ENCODE measurements at places on chromosomes 7 and 10.

GRCh38 chr10:131358741-131359442 lies 47.4 kb upstream of the TCERG1L start:
- no peak for DNase-seq

DNA sequence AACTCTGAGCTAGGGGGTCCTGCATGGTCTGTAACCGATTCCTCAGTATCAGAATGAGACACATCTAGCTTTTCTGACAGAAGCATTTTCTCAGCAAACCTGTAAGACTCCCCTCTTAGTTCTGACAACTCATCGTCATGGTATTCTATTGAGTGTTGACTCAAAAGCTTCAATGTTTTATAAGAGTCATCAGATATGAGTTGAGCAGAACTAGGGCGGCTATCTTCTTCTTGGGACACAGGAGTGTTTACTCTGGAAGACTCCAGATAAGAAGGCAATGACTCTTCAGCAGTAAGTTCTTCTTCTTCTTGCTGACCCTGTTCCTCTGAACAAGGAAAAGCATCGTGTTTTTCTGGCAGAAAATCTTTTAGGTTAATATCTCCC lies 167.0 kb upstream of the CCDC6 start:
- no peak for DNase-seq

GRCh38 chr10:80477813-80478212 lies 23.7 kb downstream of the TSPAN14 start:
- peak; percentile 89 for DNase-seq

- DNase-seq = no peak
These were observed 1.6 kb downstream of the ZNF853 start for GRCh38 chr7:6616854-6617643.

DNA sequence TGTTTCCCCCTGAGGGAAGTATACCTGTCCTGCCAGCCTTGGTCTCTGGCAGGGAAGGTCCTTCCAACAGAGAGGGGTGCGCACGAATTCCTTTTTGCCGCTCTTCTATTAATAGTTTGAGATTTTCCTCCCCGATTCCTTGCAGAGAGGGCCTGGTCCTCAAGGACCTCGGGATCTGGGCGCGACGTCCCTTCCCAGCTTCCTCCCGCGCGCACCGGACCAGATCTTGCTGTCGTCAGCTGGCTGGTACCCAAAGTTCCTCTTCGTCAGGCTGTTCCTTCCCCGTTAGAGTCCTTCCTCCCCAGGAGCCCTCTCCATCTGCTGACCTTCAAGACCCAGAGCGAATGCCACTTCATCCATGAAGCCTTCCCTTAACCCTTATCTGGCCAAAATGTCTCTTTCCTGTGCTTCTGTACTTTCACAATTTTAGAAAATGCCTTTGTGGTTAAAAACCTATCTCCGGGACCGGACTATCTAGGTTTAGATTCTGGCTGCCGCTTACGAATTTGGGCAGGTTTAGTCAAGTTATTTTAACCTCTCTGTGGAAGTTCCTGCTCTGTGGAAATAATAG lies 851 bp upstream of the GOT1 start:
- no peak for DNase-seq

DNA sequence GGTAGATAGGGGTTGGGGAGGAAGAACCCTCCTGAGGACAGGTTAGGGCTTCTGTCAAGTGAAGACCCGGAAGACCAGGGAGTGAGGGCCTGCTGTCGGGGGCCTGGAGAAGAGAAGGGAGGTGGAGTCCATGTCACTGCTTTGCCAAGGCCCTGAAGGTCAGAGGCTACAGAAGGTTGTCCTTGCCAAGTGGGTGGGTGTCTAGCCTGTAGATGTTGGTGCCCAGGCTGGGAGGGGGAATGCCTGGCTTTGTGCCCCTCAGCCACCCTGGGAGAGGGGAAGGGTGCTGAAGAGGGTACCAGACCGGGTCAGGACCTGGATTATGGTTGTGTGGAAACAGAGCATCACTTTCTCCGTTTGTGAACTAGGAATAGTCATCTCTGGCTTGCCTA lies 67.2 kb upstream of the AQP1 start:
- DNase-seq = no peak

DNA sequence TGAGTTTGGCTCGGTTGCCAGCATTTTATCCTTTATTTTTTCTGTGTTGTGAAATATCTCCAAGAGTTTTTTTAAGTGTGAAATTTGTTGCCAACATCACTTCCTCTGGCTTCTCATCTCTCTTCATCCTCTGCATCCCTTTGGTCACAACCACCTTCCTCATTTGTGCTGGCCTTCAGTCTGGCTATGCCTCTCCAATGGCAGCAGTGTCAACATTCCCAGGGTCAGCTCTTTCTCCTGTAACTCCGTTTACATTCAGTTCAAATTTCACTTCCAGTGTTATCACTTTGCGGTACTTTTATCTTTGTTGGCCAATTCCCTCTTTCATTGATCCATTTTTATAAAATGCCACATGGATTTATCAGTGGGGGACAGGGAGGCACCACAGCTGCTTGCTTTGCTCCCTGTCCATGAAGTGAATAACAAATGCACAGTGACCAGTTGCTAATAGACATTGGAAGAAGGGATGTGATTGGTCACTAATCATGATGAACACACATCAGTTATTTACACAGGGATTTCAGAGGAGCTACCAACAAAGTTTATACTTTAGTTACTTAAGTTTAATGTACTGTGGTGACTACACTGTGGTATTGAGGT lies 311.4 kb upstream of the LRGUK start:
- no peak for DNase-seq

GRCh38 chr10:49109669-49110340 lies 5.5 kb downstream of the VSTM4 start:
- peak; percentile 41 for DNase-seq

DNA sequence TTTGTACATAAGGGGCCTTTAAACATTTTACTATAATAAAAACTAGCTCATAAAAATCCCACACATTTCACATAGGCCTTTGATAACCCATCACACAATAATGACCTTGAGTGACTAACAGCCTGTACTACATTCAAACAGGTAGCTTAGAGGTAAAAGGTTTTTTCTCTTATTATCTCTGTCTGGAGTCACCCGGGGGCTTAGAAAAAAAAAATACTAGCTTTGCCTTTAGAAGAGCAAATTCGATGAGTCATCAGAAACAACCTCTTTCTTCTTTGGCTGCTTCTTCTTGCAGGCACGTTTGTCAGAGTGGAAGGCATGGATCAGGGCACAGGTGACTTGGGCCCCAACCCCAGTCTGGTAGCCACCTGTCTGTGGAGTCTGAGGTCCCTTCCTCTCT lies 43.4 kb upstream of the ADO start:
- DNase-seq = no peak

DNA sequence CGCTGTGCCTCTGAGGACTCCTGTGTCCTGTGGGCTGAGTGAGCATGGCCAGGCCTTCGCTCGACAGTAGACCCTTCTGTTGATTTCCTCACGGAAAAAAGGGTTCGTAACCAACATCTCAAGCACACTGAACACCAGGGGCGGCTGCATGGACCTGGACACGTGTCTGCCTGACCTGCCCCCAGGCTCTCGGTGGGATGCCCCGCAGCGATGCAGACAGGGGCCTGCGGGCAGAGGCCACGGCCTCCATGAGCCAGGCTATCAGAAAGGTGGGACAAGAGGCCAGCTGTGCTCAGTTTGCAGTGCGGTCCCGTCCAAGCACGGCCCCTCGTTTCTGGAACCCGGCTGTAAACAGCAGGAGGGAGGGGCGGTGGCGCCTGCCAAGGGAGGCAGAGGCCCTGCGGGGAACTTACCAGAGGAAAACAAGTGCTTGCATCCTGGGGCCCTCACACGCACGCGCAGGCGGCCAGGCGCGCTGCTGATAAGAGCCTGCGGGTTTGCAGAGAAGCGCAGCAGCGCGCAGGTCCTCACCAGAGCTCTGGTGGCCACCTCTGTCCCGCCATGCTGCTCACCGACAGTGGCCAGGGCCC lies 10.6 kb downstream of the GPR146 start:
- DNase-seq = no peak

- DNase-seq = peak; percentile 66
These were observed 345.3 kb downstream of the CXCL12 start for GRCh38 chr10:44039599-44039998.

GRCh38 chr7:29019896-29020295 lies 61.8 kb upstream of the TRIL start:
- DNase-seq = no peak

DNA sequence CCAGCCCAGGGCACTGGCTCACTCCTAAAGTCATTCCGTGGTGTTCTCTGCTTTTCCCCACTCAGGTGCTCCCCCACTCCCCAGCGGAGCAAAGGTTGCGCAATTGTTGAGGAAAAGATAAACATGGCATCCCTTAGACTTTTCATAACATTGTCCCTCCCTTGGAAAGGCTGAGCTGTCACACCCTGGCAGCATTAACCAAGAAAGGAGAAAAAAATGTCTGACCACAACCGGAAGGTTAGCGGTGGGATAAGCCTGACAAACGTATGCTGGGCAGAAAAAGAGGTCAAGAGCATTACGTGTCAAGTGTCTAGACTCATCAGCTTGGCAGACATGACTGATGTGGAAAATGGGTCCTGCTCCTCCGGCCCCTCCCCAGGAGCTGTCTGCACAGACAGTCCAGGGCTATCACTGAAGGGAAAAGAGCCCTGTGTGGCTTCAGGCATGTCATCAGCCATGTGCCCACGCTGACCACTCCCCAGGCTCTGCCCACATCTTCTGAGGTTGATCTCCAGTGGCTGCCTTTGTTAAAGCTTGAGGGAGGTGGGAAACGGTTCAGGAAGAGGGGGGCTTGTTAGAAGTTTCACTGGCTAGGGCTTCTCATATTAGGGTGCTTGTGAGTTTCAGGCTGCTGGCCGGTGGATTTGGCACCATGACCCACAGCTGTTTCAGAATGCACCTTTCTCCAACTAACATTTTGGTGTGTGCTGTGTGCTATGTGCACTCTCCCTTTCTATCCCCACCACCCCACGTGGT lies 30.1 kb downstream of the BTBD16 start:
- DNase-seq = peak; percentile 88

DNA sequence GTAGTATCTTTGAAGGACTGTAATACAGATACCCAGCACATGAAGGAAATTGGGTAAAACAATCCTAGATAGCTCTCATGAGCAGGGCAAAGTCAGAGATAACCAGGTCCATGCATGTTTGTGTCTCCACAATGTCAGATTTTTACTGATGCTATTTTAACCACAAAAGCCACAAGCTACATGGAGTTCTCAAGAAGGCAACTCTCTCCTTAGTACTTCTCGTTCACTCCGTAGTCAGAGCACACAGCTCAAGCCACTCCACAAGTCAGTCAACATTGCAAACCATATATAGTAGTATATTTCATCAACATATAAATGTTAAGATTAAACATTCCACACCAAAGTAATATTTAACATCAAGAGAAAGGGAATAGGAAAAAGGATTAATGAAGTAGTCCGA lies 98.0 kb upstream of the PIK3CG start:
- DNase-seq = no peak

GRCh38 chr7:111090846-111091245 lies at the start of gene LRRN3:
Gene LRRN3 (plus strand): TSS chr7:111091127. CDS start chr7:111122773, 31,646 bp downstream.
- DNase-seq = peak; percentile 40

- peak; percentile 29 for DNase-seq
These were observed 130.3 kb upstream of the ASAH2 start for GRCh38 chr10:50381642-50382041.

- no peak for DNase-seq
These were observed 15.9 kb downstream of the ITPRIP start for GRCh38 chr10:104322416-104322782.

DNA sequence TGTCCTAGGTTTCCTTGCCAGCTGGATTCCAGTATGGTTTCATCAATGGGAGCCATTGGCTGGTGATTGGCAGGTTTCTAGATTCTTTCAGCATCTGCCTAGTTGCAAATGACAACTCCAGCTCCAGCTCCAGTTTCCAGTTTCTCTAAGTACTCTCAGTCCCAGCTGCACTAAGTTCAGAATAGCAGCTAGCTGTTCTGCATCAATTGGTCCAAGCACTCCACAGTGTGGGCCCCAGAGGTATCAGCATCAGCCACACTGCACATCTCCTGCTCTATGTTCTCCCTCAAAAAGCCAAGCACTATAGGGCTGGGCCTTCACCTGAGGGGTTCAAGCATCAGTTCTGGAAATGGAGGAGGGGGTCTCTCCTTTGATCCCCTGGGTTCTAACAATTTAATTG lies 143.4 kb downstream of the VPS50 start:
- no peak for DNase-seq

GRCh38 chr7:6338551-6339274 lies 66.3 kb upstream of the CYTH3 start:
- DNase-seq = no peak

DNA sequence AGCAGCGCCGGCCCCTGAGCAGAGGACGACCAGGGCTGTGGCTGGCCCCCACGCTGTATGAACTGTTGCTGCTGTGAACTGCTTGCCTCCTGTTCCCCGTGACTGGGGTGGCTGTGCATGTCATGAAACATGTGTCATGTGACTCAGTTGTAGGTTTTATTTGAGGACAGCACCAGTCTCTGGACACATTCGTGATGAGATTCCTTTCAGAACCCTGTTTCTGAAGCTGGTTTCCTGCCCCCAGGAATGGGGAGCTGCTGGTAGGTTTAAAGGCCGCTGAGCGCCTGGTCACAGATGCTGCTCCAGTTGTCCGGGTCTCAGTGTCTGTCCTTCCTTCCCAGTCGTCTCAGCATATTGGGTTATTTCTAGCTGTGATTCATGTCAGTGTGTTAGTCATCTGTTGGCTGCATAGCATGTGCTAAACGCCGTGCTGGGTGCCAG lies 79.1 kb upstream of the PPIF start:
- DNase-seq = peak; percentile 29

GRCh38 chr10:114306116-114306973 lies 67.3 kb downstream of the VWA2 start:
- DNase-seq = peak; percentile 83

- no peak for DNase-seq
These were observed 34.3 kb upstream of the TMEM26 start for GRCh38 chr10:61487506-61487905.

DNA sequence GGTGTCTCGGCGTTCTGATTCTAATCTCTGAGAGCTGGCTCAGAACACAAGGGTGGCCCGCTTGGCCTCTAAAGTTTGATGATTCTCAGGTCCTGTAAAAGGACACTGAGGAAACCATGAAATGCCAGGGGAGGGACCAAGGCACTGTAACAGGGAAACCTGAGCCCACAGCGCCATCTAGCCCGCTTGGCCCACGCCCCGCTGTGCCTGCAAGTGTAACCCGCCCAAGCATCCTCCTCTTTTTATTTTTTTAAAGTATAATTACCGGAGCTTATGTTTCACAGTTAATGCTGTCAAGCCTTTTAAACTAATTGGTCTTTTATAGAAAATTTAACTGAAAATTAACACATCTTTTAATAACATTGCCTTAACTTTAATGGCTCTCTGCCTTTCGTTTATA lies 734.7 kb downstream of the KCNMA1 start:
- DNase-seq = no peak

- no peak for DNase-seq
These were observed 479.5 kb downstream of the SDK1 start for GRCh38 chr7:3780525-3780924.
